Activated T-helper 1 cell treated with anti-CD3 and anti-CD28 coated beads, Interleukin-12 subunit alpha, Interleukin-12 subunit beta, Interleukin-2, Interleukin-4 antibody, amounts not matched to agents 30 ng/mL and 10 ng/mL and 1 ng/mL, durations not matched to agents 14 hours and 24 hours and 36 hours (primary cell): ENCODE measurements at places on chromosomes 12 and 14.
A peak's percentile ranks its signal among the peaks of the same experiment; 100 is the strongest.

DNA sequence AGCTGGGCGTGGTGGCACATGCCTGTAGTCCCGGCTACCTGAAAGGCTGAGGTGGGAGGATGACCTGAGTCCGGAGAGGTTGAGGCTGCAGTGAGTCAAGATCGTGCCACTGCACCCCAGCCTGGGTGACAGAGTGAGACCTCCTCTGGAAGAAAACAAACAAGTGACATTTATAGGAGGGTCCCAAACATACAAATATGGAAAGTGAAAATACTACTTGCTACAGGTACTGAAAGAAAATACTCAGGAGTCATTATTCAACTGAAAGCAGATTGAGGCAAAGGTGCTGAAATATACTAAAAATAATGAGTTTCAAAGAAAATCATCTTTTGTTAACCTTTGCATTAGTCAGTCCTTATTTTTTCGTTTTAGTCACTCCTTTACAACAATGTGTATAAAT lies 53.5 kb downstream of the ETV6 start:
- peaks cover 60% of the 10 kb centered on the region for H3K4me1 ChIP-seq
- H3K4me3 ChIP-seq = peak overlapping the region; percentile 8
- H3K36me3 ChIP-seq = peaks cover 40% of the 10 kb centered on the region
- no peak for DNase-seq
- peak overlapping the region; percentile 78 for H3K27ac ChIP-seq

- H3K4me1 ChIP-seq = peaks cover 34% of the 10 kb centered on the region
- H3K36me3 ChIP-seq = peaks cover 6% of the 10 kb centered on the region
- peak overlapping the region; percentile 75 for H3K27ac ChIP-seq
- H3K4me3 ChIP-seq = peak overlapping the region; percentile 15
- H3K27me3 ChIP-seq = peaks cover 3% of the 10 kb centered on the region
- no peak for DNase-seq
These were observed 46.9 kb upstream of the FBRSL1 start for GRCh38 chr12:132443091-132443490.

- H3K4me3 ChIP-seq = no peak overlapping the region
- peaks cover 7% of the 10 kb centered on the region for H3K27me3 ChIP-seq
- H3K27ac ChIP-seq = no peak overlapping the region
These were observed 25.6 kb upstream of the MBIP start for GRCh38 chr14:36346052-36346451.

GRCh38 chr12:79422060-79422812 lies 268.5 kb downstream of the PAWR start:
- no peak overlapping the region for H3K27ac ChIP-seq
- H3K4me3 ChIP-seq = no peak overlapping the region
- H3K36me3 ChIP-seq = no peaks in the 10 kb centered on the region
- H3K27me3 ChIP-seq = no peaks in the 10 kb centered on the region
- DNase-seq = no peak
- no peaks in the 10 kb centered on the region for H3K4me1 ChIP-seq

DNA sequence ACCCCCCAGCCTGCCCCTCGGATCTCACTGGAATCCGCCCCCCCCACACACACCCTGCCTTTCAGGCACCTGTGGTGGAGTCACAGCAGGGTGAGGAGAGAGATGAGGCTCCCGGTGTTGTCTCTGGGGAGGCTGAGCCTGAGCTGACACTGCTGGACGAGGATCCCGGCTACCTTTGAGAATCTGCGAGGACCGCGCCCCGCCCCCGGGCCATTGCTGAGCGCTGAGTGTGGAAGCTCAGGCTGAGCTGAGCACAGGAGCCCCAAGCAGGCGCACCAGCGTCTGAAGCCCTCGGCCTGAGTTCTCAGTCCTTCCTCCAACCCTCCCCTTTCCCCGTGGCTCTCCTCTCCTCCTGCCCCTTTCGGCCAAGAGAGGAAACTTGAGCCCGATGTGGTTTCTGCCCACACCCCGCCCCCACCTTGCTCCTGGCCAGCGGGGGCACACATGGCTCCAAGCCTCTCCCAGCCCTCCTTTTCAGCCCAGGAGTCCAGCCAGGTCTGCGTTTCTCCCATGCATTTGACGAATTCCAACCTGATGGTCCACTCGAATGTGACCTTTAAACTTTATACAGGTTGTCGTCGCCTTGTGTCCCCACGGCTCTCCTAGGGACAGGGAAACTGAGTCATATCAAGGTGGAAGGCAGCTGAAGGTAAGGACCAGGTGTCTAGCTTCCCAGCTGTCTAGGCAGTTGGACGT lies at the start of gene NFE2:
Gene NFE2, minus strand, starts transcription at position 284 of the 696 bp plus-strand sequence. CDS start 5,767 bp downstream, outside the sequence.
- no peak within 1 kb of the TSS for H3K27ac ChIP-seq
- DNase-seq = no peak
- H3K4me3 ChIP-seq = peak within 1 kb of the TSS; percentile 27
- peaks cover 21% of the 10 kb centered on the region for H3K4me1 ChIP-seq
- H3K27me3 ChIP-seq = peaks cover 65% of the 10 kb centered on the region
- H3K36me3 ChIP-seq = no peaks in the 10 kb centered on the region

DNA sequence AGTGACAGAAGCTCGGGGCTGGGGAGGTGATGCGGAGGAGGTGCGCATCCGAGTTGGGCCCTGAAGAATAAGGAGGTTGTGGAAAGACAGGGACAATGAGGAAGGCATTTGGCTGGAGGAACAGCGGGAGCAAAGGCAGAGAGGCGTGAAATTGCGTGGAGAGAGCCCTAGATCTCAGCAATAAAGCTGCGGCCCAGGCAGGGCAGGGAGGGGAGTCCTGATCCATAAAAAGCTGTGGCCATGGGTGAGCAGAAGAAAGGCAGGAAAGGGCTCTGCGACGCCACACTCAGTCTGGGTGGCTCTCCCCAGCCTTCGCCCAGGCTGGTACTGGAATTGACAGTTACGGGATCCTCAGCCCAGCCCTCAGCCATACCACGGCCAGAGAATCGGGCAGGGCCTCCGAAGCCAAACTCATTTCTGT lies 2.2 kb downstream of the FIGNL2 start:
- no peak overlapping the region for H3K27ac ChIP-seq
- DNase-seq = no peak
- peaks cover 6% of the 10 kb centered on the region for H3K4me1 ChIP-seq
- H3K27me3 ChIP-seq = peaks cover 39% of the 10 kb centered on the region
- H3K4me3 ChIP-seq = peak overlapping the region; percentile 69
- no peaks in the 10 kb centered on the region for H3K36me3 ChIP-seq

- H3K4me1 ChIP-seq = no peaks in the 10 kb centered on the region
- H3K4me3 ChIP-seq = no peak overlapping the region
- H3K27ac ChIP-seq = no peak overlapping the region
- no peak for DNase-seq
- no peaks in the 10 kb centered on the region for H3K36me3 ChIP-seq
- H3K27me3 ChIP-seq = peaks cover 1% of the 10 kb centered on the region
These were observed 57.6 kb upstream of the SSTR1 start for GRCh38 chr14:38150075-38150474.

DNA sequence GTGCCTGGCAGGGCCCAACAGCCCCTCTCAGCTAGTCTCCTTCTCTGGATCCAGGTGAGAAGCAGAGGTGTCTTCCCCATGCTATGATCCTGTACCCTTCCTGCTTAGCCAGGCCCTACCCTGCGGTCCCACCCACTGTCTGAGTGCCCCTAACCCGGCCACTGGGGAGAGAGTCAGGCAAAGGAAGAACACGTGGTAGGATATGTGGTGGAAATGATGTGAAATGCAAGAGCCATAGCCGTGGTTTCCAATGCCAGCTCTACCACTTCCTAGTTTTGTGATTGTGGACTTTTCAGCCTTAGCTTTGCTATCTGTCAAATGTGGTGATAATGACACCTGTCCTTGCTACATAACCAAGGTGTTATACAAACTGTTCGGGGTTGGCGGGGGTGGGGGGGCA lies 15.8 kb downstream of the KRT2 start:
- H3K27me3 ChIP-seq = peaks cover 19% of the 10 kb centered on the region
- peaks cover 30% of the 10 kb centered on the region for H3K4me1 ChIP-seq
- H3K36me3 ChIP-seq = no peaks in the 10 kb centered on the region
- DNase-seq = no peak
- H3K4me3 ChIP-seq = no peak overlapping the region
- no peak overlapping the region for H3K27ac ChIP-seq

- no peaks in the 10 kb centered on the region for H3K27me3 ChIP-seq
- H3K4me1 ChIP-seq = peaks cover 100% of the 10 kb centered on the region
- H3K36me3 ChIP-seq = no peaks in the 10 kb centered on the region
These were observed 31.7 kb upstream of the PNMA1 start for GRCh38 chr14:73745571-73746519.

DNA sequence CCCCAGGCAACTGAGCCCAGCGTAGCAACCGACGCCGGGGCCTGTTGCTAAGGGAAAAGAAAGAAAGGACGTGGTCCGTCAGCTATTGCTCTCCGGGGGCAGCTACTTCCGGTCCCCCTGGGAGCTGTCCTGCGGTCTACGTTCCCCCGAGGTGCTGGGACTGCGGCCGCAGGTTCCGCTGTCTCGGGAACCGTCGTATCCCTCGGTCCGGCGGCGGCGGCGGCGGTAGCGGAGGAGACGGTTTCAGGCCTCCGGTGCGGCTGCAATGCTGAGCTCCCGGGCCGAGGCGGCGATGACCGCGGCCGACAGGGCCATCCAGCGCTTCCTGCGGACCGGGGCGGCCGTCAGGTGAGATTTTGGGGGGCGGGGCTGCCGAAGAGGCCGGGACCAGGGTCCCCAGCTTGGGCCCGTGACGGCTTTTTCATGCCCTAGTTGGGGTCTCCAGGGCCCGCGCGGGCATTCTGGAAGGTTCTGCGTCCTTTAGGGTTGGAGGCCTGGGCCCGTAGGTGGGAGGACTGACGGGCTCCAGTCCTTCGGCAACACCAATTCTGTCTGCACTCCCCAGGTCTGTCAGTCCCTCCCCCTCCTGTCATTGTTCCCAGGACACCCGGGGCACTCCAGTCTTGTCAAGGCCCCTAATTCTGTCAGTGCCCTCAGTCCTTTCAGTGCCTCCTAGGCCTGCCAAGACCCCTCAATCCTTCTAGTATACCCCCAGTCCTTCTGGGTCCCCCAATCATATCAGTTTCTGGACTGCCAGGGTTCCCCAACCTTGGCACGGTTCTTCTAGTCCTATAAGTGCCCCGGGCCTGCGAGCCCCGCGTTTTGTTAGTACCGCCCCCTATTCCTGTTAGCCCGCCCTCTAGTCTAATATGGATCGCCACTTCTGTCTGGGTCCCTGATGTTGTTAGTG lies at the start of gene USP30:
Gene USP30, plus strand, starts transcription at position 163 of the 910 bp plus-strand sequence. Its CDS starts 103 bp downstream, at position 266.
- peak within 1 kb of the TSS; percentile 92 for H3K4me3 ChIP-seq
- peaks cover 3% of the 10 kb centered on the region for H3K36me3 ChIP-seq
- peak within 1 kb of the TSS; percentile 92 for H3K27ac ChIP-seq
- no peaks in the 10 kb centered on the region for H3K27me3 ChIP-seq
- DNase-seq = peak; percentile 77

- H3K27me3 ChIP-seq = peaks cover 16% of the 10 kb centered on the region
- no peak overlapping the region for H3K4me3 ChIP-seq
- peaks cover 7% of the 10 kb centered on the region for H3K4me1 ChIP-seq
- H3K36me3 ChIP-seq = no peaks in the 10 kb centered on the region
- no peak overlapping the region for H3K27ac ChIP-seq
These were observed 386.2 kb upstream of the CCDC196 start for GRCh38 chr14:66099931-66100330.

DNA sequence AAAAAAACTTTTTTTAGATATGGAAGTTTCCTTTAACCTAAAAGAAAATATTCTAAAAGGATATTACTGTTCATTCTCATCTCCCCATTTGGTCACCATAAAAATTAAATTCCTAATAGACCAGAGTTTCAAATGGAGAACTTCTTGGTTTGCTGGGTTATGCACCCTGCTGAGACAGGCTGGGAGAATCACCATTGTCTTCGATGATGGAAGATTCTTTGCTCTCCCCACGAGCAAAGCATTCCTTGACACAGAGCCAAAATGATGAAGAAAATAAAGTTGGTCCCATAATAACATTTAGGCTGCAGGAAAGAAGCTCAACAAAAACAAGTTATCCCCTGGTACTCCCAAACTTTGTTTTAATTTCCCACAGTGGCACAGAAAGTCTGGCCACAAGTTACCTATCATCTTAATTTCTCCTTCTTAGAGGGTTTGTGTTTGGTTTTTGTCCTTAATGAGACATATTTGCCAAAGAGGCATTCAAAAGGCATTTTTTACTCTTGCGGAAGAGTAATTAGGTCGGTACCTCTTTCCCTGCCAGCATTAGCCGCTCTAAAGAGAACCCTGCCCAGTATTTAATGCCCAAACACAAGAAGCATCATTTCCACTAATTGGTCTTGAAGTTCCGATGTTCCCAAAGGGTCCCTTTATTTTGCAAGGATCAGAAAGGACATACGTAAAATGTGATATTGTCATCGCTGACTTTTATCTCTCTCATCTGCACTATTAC lies 4.8 kb downstream of the DIO2 start:
- H3K4me1 ChIP-seq = no peaks in the 10 kb centered on the region
- no peaks in the 10 kb centered on the region for H3K36me3 ChIP-seq
- H3K27me3 ChIP-seq = no peaks in the 10 kb centered on the region
- no peak overlapping the region for H3K27ac ChIP-seq
- H3K4me3 ChIP-seq = no peak overlapping the region

GRCh38 chr14:68932686-68933085 lies 46.4 kb downstream of the ACTN1 start:
- DNase-seq = no peak
- H3K27me3 ChIP-seq = no peaks in the 10 kb centered on the region
- H3K27ac ChIP-seq = no peak overlapping the region
- H3K4me1 ChIP-seq = peaks cover 13% of the 10 kb centered on the region
- no peak overlapping the region for H3K4me3 ChIP-seq

DNA sequence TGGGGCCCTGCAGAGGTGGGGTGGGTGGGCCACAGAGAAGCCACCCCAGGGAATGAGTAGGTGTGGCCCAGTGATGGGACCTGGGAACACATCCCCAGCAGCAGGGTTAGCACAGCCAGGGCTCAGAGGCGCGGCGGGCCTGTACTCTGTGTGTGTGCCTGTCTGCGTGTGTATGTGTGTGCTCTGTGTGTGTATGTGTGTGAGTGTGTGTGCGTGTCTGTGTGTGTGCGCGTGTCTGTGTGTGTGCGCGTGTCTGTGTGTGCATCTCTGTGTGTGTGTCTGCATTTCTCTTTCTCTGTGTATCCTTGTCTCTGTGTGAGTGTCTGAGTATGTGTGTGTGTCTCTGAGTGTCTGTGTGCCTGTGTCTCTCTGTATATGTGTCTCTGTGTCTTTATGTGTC lies 26.1 kb downstream of the KIF26A start:
- H3K4me1 ChIP-seq = no peaks in the 10 kb centered on the region
- no peaks in the 10 kb centered on the region for H3K36me3 ChIP-seq
- DNase-seq = no peak
- H3K27me3 ChIP-seq = no peaks in the 10 kb centered on the region
- no peak overlapping the region for H3K27ac ChIP-seq
